Inflammatory macrophage treated with lipopolysaccharide for 4 hours (primary cell): ENCODE measurements at places on chromosomes 11 and 22.

GRCh38 chr22:45286854-45287551 is 2.3 kb downstream of the UPK3A start:
- DNase-seq: no peak

DNA sequence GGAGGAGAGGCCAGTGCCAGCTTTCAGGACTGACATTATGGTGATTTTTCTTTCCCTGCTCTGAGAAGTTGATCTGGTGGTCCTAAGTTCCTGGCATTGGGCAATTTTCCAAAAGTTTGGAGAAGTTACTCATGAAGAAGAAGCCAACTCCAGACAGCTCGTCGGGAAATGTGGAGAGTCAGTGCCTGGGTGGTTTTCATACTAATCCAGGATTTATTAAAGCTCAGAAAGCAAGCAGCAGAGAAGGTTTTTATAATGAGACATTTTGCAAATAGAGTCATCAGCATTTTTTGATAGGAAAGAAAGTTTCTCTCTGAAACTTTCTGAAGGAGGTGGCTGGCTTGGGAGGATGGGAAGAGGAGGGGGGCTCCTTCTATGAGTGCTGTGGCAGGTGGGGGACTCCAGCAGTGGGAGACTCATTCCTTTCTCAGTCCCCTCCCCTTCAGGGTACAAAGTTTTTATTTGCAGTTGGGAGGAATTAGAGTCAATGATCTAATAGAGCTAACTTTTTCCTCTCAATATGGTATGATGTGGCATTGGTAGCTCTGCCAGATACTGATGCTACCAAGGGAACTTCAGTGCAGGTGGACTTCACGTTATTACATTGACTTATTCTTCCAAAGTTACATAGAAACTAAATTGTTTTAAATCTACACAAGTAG is 55.4 kb downstream of the LIF start:
- DNase-seq: no peak

- no peak for DNase-seq
Observed at GRCh38 chr11:79291948-79292347, 148.9 kb downstream of the TENM4 start.

GRCh38 chr11:108975026-108975425 is 310.2 kb downstream of the DDX10 start:
- no peak for DNase-seq

- DNase-seq: no peak
Observed at GRCh38 chr11:74417379-74417804, 19.2 kb upstream of the PGM2L1 start.

GRCh38 chr11:130772266-130773227 is 143.7 kb downstream of the SNX19 start:
- no peak for DNase-seq

DNA sequence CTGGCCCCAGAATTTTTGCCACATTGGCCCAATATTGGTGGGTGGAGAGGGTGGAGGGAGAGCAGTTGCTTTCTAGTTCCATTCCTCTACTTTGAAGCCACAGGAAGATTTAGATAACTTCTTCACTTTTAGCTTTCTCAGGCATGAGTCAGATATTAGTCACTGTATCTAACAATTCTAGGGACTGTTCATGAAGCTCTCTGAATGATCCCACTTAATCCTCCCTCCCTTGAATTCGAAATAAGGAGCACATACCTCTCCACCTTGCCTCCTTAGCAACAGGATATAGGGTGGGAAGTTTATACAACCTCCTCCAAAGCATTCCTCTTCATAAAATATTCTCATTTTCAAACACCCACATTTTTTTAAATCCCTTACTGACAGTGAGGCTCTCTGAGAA is 13.5 kb downstream of the FSHB start:
- no peak for DNase-seq
